T-helper 17 cell (primary cell): ENCODE measurements at places on chromosomes 1 and 21. TPM values are rescaled to one million over a fixed set of nuclear protein-coding genes. Genes with fewer than 3 reads are reported as not detected.

The RASSF5 gene
- 177 TPM for total RNA-seq

The ATF6 gene
- total RNA-seq = 18.6 TPM

The CYP2J2 gene
- total RNA-seq = 0.67 TPM

The RIPK4 gene
- total RNA-seq = 0.50 TPM

DNA sequence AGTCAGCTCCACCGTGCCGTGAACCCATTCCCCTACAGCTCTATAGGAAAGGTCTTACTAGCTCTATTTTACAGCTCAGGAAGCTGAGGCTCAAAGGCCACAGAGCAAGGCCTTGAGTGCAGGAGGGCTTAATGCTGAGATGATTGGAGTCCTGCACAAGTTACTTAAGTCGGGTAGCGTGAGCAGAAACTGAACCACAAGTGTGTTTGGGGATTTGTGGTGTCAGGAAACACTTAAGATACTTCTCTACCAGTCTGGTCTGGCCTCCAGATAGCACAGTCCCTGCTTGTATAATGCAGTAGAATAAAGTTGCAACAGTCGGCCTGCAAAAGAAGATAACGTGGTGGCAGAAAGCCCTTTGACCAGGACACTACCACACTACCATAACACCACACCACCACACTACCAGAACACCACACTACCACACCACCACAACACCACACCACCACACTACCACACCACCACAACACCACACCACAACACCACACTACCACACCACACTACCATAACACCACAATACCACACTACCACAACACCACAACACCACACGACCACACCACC lies 118.1 kb downstream of the SPSB1 start:
- no peak for DNase-seq

- no peak for DNase-seq
These were observed 14.5 kb downstream of the CR1 start for GRCh38 chr1:207510444-207510843.

DNA sequence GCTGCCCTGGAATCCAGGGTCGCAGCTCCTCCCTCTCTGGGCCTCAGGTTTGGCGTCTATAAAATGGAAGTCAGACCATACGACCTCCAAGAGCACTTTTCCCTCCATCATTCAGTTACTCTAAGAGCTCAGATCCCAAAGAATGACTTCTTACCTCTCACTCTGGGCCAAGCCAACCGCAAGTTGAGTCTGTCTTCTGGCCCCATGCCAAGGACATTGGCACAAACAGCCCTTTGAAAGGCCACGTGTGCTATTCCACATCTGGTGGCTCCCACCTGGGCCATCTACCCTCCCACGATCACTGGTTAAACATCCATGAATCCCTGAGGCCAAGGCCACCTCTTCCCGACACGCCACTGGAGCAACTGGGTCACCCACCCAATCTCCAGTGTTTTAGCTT lies 12.4 kb downstream of the SLC2A7 start:
- DNase-seq = no peak

DNA sequence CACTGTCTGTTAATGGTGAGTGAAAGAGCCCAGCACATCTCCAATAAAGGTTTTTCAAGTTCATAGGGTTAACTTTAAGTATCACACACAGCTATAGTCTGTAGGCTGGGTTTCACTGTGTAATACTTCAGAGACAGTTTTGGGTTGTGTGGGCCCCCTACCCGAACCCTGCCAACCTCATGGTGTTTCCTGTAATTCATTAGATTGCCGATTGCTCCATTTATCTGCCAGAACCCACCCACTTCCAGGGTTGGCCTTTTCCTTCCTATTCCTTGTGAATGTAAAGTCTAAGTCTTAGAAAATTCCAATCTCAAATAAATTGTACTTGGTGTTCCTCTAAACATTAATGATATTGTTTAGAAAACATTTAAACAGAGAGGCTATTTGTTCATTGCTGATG lies 43.6 kb downstream of the CTTNBP2NL start:
- no peak for DNase-seq

DNA sequence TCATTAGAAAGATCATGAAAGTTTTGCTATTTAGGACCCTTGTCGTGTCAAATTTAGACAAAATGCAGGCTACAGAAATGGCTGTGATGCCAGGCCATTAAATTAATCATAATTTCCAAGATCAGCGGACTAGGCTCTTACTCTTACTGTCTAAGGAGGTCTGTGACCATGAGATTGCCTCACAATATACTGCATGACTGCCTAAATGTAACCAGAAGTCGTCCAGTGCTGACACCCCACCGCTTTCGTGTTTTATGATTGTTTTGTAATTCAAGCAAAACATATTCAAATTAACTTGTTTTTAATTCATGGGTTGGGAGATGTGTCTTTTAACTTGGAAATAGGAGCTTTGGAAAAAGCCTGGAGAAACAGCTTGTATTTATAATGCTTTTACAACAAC lies 947.5 kb downstream of the BRINP3 start:
- no peak for DNase-seq

DNA sequence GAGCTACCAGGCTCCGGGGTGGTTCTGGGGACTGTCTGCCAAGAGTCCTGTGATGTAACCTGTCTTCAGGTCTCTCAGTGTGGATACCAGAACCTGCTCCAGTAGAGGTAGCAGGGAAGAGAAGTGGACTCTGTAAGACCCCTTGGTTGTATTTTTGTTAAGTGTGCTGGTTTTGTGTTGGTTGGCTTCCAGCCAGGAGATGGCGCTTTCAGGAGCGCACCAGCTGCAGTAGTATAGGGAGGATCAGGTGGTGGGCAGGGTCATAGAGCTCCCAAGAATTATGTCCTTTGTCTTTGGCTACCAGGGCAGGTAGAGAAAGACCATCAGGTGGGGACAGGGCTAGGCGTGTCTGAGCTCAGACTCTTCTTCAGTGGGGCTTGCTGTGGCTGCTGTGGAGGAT lies 1147.2 kb upstream of the ADGRL4 start:
- DNase-seq = no peak

DNA sequence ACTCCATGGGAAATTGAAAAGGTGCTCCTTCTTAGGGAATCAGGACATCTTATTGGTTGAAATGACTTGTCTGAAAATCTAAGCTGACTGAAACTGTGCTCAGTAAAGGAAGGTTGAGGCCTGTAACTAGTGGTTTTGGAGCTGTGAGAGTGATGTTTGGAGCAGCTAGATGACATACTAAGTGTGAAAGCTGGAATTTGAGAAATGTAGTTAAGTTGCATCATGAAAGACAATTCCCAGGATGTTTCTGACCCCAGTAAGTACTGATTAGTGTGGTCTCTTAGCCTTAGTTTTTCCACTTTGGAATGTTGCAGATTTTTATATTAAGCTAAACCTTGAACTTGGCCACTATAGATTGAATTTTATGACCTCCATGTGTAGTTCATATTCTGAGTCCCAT lies 154.9 kb downstream of the PAPPA2 start:
- DNase-seq = no peak

DNA sequence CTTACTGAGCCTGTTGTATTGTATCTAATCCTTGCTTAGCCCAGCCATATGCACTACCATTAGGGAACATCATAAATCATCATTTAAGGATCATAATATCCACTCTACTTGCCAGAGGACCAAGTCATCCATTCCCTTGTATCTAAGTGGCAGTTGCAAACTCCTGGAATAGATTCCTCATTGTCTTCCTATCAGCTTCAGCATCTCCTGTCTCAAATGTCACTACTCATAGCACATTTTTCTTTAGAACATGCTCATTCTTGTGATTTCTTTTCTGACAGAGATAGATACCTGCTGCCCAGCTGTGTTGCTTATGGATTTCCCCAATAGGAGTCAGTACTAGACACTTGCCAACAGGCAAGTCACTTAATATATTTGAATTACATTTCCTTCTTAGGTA lies 84.3 kb downstream of the OLFML3 start:
- no peak for DNase-seq
